ENCODE measurements at places on chromosomes 16 and 17.

- DNase-seq, result no peak
Observed at GRCh38 chr17:50891577-50891989, 25.4 kb upstream of the TOB1 start.

- DNase-seq, result peak; percentile 53
Observed at GRCh38 chr17:42097691-42098631, at the start of gene ZNF385C. Gene ZNF385C (minus strand): TSS chr17:42098473. CDS start chr17:42063056, 35,417 bp downstream.

DNA sequence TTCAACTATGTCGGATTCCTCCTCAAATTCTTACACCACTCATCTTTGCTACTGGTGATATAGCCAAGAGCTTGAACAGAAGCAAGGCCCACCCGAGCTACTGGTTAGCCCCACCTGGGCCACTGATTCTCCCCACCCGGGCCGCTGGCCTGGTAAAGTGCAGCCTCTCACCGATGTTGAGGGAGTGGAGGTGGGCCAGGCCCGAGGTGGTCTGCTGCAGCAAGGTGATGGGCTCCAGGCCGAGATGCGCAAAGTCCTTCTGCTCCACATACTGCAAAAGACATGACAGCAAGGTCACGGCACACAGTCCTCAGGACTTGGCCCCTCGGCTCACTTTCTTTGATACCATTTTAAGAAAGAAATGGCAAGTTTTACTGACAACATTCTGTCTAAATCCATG lies 32.7 kb upstream of the ICAM2 start:
- DNase-seq, result no peak

DNA sequence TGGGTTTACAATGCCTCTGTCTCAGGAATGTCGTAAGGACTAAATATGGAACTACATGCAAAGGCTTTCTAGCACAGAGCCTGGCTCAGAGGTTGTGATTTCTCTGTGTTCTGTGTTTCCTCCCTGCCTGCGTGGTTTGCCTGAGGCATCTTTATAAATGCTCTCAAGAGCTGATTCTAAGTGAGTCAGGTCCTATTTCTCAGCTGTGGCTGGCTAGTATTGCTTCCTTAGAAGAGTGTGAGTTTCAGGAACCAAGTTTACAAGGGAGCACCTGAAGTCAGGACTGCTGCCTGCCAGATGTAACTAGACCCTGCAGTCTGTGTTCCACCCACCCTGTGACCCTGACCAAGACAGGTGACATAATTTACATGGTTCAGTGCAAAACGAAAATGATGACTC lies 8.0 kb upstream of the CCL1 start:
- DNase-seq, result no peak

GRCh38 chr17:47295037-47295873 lies 28.5 kb upstream of the EFCAB13 start:
- DNase-seq, result no peak

DNA sequence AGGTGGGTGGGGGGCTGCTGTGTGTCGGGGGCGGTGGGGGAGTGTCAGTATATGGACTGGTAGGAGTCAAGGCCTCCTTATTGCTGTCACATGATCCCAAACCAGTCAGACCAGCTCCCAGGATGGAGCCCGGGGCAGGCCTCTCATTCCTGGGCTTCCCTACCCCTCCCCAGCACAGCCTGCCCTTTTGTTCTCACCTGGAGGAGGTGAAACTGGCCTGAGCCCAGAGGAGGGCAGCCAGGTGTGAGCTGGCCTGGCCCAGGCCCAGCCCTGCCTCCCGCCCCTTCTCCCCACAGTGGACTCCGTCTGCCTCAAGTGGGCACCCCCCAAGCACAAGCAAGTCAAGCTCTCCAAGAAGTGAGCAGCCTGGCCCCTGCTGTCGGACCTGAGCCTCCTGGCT lies 4.6 kb downstream of the PRSS8 start:
- DNase-seq, result no peak

DNA sequence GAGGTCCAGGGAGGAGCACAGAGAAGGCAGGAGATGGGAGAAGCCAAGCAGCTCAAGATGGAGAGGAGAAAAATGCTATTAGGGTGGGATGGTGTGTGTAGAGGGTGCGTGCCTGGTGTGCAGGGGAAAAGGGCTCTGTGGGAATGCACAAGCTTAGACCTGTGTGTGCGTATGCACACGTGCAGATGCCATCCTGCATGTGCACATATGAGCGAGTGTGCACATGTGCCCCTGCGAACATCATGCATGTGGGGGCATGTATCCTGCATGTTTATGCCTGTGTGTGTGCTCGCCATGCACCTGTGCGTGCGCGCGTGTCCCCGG lies 438 bp upstream of the KCNJ12 start:
- no peak for DNase-seq

DNA sequence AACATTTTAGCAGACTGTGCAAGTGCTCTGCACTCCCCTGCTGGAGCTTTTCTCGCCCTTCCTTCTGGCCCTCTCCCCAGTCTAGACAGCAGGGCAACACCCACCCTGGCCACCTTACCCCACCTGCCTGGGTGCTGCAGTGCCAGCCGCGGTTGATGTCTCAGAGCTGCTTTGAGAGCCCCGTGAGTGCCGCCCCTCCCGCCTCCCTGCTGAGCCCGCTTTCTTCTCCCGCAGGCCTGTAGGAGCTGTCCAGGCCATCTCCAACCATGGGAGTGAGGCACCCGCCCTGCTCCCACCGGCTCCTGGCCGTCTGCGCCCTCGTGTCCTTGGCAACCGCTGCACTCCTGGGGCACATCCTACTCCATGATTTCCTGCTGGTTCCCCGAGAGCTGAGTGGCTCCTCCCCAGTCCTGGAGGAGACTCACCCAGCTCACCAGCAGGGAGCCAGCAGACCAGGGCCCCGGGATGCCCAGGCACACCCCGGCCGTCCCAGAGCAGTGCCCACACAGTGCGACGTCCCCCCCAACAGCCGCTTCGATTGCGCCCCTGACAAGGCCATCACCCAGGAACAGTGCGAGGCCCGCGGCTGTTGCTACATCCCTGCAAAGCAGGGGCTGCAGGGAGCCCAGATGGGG lies 3.1 kb downstream of the GAA start:
- no peak for DNase-seq

- DNase-seq, result no peak
Observed at GRCh38 chr17:4940555-4941318, 669 bp downstream of the RNF167 start.

- DNase-seq, result no peak
Observed at GRCh38 chr17:45940293-45940692, 45.9 kb downstream of the MAPT start.

DNA sequence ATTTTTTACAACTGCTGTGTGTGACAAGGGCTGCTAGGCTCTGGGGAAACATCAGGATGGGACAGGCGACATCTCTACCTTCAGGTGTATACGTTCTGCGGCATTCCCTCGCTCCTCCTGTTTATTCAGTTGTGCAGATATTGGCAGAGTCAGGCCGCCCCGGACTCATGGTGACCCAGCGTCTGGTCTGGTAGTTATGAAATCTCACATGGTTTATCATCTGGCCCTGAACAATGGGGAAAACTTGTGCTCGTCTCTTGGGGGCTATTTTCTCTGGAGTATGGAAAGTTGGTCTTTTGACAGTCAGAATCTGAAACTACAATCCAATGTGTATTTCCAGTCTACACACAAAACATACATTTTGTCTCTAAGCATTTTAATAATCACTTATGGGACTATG lies 3.3 kb downstream of the MARCHF10 start:
- no peak for DNase-seq

GRCh38 chr17:69954241-69954925 lies 120.6 kb upstream of the KCNJ16 start:
- no peak for DNase-seq

DNA sequence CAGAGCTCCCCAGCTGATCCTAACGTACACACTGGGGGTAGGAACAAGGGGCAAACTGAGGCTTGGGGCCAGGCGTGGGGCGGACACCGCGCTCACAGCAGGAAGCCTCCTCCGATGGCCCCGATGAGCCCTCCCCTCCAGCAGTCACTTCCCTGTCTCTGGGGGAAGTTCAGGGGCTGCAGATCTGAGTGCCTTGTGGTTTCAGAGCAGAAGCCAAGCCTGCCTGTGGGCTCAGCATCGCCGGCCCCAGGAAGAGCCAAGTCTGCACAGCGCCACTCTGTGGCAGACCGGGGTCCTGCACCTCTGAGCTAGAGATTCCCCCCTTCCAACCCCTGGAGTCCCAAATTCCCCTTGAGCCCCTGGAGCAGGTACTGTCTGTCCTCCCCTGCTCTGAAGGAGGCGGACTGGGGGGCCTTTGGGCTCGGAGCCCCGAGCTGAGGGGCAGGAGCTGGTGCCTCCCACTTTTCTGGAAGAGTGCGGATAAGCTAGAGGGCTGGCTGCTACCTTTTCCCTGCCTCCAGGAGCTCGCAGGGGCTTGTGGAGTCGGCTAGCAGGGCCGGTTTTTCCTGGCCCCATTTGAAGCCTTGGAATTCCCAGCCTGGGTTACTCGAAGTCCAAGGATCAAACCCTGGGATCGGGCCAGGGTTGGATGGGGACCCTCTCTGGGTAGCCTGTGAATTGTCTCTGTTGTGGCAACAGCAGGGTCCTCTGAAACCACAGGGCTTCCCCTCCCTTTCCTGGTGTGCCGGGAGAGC lies 2.9 kb downstream of the GSE1 start:
- DNase-seq, result peak; percentile 64

DNA sequence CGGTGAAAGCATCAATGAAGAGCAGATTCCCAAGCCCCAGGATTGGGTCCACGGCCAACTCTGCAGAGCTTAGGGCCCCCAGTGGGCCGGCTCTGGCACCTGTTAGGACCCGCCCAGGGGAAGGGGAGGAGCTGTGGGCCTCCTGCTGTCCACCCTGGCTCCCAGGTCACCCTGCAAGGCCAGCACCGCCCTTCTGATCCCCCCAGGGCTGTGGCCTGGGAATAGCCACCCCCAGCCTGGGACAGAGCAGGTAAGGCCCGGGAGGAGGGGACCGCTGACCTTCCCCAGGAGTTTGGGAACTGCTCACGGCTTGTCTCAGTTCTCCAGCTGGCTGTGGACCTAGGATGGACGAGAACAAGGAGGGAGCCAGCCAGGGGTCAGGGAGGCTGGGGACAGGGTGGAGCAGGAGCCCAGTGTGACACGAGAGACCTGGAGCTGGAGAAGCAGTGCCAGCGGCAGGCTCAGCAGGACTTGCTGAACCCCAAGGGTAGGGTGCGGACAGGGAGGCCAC lies 39.3 kb upstream of the SLC38A10 start:
- DNase-seq, result no peak

DNA sequence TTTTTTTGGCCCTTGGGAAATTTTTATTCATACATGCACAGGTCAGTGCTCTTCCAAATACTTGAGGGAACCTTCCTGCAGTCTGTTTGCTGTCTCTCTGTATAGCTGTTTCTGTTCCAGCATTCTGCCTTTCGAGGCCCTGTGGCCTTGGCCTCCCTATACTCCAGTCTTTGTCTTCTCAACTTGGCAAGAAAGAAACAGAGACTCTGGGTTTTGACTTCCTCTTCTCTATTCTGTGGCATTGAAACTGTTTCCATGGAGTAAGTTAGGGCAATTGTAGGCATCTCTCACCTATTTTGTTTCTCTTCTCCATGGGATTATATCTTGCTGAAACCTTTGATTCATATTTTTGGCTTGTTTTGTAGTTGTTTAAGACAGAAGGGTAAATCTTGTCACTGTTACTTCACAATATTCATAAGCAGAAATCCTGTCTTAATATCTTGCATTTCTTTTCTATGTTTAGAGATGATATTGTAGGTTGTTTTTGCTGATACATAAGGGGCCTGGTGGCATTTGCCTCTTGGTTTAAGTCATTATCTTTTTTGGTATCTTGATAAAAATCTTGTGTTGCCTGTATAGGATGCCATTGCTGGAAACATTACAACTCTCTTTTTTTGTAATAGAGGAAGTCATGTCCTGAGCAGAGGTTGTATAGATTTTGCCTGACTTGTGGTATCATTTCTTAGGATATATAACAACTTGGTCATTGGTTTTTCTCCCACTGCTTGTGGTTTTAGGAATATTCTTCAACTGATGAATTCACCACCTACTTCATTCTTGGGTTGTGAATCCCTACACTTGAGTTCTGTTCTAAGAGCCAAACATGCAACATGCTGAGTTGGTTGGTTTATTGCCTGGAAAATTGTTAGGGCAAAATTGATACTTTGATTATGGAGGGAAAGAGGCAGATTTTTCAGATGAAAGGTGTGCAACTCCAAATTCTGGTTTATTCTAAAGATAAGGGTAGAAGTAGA lies 168.6 kb downstream of the FTO start:
- DNase-seq, result no peak

All from stimulated activated CD4-positive, alpha-beta T cell treated with anti-CD3 and anti-CD28 coated beads, Interleukin-1b, Interleukin-23, amount 100 ng/mL, for 1 hour (primary cell).